Lung microvascular endothelial cell (primary cell): ENCODE measurements at places on chromosomes 11 and 22. TPM values are rescaled to one million over a fixed set of nuclear protein-coding genes. Genes with fewer than 3 reads are reported as not detected.
A peak's percentile ranks its signal among the peaks of the same experiment; 100 is the strongest.

DNA sequence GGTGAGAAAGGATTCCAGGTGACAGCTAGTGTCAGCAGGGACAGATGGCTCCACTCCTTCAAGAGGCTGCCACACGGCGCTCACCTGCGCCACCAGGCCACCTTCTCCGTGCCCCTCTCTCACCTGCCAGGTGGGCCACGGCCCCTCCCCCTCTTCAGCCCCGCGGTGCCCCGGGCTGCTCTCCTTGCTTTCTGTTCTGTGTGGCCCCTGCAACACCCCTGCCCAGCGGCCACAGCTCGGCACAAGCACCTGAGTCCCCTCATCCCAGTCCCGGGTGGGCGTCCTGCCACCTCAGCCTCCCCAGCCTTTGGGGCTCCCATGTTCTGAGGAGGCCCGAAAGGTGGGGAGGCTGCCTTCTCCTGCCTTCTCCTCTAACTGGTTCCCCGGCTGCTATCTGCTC is 46.4 kb downstream of the APOL1 start:
- no peak for DNase-seq

- DNase-seq: no peak
Measured at GRCh38 chr11:65019824-65020223, 5.9 kb downstream of the ARL2 start.

GRCh38 chr11:47523490-47524225 is 29.3 kb downstream of the CELF1 start:
- DNase-seq: peak; percentile 89

DNA sequence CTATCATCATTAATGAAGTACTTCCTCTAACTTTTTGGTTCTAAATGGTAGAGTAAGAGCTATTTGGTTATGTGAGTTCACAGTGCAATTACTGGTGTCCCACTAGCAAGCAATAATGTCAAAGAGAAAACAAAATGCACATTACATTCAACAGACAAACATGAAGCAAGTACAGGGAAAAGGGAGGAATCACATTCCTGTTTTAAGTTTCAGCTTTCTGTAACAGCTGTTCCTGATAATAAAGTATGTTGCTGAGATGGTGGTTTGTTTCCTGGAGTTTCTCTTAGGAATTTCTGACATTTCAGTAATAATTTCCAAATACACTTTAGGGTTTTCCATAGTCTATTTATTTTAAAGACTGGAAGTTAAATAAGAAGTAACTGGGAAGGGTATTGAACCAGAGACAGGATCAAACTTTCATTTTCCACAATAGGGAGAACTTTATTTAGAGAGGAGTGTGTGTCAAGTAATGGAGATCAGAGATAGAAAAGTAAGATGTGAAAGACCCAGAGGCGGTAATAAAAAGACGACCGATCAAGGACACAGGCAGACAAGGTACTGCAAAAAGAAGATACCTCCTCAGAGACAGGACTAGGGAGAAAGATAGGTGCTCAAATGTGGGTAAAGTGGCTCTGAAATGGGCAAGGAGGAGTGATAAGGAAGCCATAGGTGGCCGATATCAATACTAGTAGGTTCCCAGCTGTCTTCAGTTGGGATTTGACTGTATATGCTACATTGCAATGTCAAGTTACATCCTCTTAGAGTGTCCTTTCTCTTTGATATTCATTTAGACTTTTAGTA is 20.8 kb upstream of the CLNS1A start:
- DNase-seq: no peak

GRCh38 chr11:440065-441042 is 1.5 kb downstream of the ANO9 start:
- peak; percentile 42 for DNase-seq

GRCh38 chr22:35643991-35644390 is 4.3 kb upstream of the APOL6 start:
- no peak for DNase-seq

Gene PNPLA3
- 0.60 and 1.1 TPM in 2 replicates for total RNA-seq
